ENCODE measurements at places on chromosomes 12 and 14. TPM values are rescaled to one million over a fixed set of nuclear protein-coding genes. Genes with fewer than 3 reads are reported as not detected.

DNA sequence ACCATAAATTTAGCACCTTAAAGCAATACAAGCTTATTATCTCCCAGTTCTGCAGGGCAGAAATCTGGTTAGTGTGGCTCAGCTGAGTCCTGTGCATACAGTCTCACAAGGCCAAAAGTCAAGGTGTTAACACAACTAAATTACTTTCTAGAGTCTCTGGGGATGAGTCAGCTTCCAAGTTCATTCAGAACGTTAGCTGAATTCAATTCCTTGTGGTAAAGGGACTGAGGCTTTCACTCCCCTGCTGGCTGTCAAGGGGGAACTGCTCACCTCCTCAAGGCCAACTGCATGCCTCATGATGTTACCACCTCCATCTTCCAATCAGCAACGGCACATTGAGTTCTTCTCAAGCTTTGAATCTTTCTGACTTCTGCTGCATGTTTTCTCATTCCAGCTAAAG is 27.6 kb downstream of the EML5 start:
- DNase-seq = no peak

DNA sequence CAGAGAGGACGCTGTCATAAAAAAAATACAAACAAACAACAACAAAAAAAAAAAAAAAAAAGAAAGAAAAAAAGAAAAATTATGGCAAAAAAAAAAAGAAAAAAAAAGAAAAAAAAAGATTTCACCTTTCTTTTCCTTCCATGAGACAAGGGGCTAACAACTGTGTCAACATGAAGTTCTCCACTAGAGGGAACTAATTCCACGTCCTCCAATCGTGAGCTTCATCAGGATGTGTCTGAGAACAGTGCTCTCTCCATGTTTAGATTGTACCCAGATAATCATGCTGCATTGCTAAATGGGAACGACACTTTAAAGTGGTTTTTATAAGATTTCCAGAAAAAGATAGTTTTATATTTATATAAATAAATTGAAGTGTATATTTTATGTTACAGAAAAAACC is 96.2 kb upstream of the PTPRB start:
- DNase-seq = no peak

- no peak for DNase-seq
Measured at GRCh38 chr12:101866615-101867373, 10.6 kb upstream of the DRAM1 start.

GRCh38 chr14:100449225-100449987 is 126.3 kb downstream of the SLC25A47 start:
- DNase-seq = peak; percentile 79

- DNase-seq = no peak
Measured at GRCh38 chr14:66137081-66137480, 349.1 kb upstream of the CCDC196 start.

DNA sequence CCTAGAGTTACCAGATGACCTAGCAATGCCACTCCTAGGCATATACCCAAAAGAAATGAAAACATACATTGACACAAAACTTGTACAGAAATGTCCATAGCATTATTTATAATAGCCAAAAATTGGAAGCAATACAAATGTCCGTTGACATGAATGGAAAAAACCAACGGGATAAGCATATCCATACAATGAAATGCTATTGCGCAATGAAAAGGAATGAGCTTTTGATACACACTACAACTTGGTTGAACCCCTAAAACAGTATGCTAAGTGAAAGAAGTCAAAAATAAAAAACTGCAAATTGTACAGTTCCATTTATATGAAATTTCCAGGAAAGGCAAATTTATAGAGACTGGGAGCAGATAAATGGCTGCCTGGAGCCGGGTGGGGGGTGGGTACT is 90.6 kb upstream of the G2E3 start:
- DNase-seq = no peak

DNA sequence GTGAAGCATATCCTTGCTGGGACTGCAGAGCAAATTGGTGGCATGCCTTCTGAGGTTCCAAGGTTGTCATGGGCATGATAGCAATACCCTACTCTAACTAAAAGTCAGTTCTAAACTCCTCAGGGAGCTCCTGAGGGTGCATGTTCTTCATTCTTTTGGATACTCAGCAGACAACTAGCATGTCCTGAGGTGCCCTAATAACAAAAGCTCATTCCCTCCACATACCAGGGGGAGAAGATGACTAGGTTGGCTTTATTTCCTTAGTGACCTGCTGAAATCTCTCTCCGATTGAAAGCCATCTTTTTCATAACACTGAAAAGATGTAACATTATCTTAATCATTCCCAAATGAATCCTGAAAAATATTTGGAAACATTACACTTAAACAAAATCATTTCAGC is 188.7 kb upstream of the IGF1 start:
- DNase-seq = no peak

DNA sequence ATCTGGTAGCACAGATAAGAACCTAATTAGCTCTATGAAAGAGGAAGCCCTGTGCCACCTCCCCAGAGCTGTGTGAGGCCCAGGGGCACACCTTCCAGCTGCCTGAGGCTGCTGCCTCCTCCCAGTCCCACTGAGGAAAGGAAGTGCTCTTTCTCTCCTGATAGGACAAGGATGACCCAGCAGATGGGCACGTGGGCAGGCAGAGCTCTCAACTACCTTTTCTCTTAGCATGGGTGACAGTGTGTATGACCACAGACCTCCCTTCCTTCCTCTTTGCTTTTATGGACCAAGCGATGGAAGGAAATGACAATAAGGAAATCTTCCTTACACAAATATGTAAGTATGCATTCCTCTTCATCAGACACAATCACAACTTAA is 127.6 kb upstream of the AMIGO2 start:
- no peak for DNase-seq

DNA sequence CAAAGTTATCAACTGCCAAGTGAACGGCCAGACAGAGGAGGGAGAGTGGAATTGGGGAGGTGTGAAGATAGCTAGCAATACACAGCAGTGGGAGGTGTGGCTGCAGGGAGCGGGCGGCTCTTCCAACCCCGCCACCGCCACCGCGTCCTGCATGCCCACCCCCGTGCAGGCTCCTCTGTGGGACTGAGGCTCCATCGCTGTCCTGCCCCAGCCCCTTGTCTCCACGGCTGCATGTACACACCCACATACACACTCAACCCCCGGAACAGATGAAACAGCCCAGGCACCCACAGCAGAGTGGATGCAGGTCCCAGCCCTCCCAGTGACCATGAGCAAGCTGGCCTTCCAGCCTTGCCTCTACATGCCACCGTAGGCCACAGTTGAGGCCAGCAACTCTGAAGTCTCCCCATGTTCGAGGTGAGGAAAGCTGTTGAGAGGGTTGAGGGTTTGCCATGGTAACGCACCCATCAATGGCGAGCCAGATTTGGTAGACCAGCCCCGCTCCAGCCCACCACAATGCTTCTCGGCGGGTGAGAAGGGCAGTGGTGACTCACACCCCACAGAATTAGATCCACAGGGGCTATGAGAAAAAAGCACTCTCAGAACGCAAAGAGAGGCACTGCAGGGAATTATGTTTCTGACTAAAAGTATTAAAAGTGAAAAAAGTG is 39.3 kb downstream of the PITPNM2 start:
- DNase-seq = no peak

GLIPR1L1 gene
- total RNA-seq = not detected
